ENCODE measurements at places on chromosomes 3 and 15.

DNA sequence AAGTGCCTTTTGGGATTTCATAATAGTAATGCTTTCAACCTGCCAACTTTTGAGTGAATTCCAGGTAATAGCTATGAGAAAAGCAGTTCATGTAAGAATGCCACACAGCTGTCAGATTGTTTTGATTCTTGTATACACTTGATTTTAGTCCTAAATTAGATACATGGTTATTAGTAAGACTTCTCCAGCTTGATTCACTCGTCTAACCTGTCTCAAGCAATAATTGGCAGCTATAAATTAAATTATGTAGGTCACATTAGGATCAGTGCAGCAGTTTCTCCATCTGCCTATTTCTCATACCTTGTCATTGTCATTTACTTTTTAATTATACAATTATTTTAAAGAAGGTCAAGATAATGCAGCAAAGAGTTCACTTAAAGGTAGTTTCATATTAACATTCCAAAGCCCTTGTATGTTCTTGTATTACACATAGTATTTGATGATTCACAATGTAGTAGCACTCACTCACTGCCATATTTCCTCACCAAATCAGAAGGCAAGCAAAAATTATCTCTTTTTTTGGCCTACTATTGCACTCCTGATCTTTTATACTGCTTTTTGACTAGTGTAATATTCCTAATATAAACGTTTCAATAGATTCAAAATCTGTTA is 10.9 kb upstream of the CRYBG3 start:
- no peak for DNase-seq

DNA sequence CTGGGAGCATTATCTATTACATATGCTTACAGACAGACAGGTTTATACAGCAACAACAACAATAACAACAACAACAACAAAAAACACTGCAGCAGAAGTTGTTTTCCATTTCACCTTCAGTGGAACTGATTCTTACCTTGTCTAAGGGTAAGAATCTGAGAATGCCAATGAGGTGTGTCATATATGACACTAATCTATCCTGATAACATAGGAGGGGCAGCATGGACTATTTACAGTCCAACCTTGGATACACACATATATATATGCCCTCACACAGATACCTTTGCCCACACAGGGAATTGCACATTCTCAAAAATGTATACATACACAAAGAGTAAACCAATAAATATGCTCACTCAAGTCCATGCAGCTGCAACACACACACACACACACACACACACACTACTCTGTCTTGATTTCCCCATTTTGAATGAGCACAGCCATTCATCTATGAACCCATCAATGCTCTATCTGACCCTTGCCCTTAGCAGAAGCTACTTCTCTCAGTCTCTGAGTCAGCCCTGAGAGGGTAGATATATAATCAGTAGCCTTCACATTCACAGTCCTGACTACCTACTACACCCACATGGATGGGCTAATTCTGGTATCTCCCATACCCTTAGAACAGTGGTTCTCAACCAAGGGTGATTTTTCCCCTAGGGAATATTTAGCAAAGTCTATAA is 9.7 kb upstream of the TRANK1 start:
- no peak for DNase-seq

DNA sequence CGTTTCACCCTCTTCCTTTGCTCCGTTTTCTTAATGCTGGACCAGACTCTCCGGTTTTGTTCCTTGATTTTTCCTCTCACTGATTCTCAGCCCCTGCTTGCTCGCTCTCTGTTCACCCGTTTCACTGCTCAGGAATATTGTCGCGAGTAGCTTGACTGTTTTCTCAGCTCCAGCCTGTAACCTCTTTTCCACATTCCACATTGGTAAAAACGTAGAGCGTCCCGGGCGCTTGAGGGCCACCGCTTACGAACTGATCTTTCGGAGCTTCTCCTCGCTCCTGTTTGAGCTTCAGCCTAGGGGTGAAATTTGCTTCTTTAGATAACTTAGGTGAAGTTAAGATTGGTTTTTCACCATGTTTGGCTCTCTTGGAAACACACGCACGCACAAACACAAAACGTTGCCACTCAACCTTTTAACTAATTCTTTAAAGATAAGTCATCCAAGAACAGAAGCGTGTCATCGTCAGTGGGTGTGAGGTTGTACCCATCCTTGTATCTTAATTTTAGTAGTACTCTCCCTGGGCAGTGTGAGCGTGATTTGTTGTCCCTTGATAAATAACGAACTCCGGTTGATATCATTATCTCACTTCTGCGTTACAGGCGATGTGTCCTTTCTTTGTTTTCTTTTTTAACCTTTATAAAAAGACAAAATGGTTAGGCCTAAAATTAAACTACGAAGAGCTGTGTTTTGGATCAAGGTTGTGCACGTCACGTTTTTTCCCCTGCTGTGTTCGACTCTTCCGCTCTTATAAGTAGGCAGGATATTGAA is 1.0 kb downstream of the PAK2 start:
- peak; percentile 41 for DNase-seq

GRCh38 chr3:184523825-184524615 is 37.6 kb upstream of the EPHB3 start:
- DNase-seq, result no peak

DNA sequence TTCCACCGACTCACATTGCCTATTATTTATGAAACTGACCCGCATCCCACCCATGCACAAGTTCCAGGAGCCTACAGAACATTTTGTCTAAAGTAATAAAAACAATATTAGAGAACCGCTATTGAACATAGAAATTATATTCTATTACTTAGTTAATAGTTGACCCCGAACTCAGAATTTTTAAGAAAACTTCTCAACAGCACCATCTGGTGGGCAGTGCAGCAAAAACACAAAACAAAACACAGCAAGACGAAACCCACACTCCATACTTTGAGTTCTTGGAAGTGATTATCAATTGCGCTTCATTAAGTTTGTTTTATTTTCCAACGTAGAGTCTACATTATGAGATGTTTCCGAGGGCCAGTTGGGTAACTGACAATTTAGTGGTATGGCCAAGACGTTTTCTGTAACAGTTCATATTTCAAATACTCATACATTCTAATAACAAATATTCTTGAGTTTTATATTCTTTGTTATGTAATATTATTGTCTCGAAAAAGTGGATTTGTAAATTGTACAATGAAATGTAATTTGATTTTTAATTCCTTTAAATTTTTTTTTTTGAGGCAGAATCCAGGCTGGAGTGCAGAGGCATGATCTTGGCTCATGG is 24.0 kb upstream of the C3orf70 start:
- DNase-seq, result no peak

DNA sequence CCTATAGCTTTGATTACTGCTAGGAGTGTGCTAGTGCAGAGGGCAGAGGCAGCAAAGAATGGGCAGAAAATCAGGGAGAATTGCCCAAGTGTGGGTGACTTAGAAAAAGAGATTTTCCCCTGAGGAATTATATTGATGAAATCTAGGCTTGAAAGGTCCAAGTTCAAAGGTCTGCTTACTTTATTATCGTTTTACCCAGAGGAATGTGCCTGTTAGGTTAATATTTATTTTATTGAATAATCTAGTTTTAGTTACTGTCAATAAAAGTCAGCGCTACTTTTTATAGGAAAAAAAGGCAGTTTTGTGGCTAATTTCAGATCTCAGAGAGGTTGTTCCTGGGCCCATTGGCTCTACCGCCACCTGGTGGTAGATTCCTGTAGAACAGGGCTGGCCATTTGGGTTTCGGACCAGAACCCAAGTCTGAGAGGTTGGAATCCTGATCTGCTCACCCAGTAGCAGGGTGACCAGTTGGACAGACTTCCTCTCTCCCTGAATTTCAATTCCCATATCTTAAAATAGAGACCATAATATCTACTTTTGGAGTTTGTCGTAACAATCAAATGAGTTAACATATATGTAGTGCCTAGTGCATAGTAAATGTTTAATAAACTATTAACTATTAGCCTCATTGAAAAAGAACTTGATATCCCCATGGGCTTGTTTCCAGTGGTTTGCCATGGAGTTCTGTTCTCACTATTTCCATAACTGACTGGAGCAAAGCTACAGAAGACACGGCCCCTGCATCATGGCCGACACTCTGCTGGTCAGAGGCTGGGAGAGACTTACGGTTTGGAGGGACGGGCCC is 62.7 kb upstream of the ZNF148 start:
- DNase-seq, result no peak

GRCh38 chr3:13539671-13540070 is 9.3 kb upstream of the FBLN2 start:
- DNase-seq, result no peak

DNA sequence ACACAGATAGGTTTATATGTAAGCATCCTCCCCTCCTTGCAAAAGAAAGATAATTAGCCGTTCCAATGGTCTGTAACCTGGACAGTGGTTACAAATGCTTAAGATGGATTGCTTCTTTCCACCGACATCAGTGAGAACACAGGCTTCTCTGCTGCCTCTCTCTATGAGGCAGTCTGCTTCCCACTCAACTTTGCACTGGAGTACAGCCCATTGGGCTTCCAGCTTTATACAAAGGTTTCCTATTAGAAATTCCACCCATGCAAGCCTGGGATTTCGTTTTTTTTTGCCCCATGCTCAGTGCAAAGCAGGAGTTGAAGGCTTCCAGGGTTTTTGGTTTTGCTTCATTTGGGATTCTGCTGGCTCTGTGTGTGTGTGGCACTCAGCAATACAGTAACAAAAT is 47.3 kb upstream of the C3orf22 start:
- no peak for DNase-seq

DNA sequence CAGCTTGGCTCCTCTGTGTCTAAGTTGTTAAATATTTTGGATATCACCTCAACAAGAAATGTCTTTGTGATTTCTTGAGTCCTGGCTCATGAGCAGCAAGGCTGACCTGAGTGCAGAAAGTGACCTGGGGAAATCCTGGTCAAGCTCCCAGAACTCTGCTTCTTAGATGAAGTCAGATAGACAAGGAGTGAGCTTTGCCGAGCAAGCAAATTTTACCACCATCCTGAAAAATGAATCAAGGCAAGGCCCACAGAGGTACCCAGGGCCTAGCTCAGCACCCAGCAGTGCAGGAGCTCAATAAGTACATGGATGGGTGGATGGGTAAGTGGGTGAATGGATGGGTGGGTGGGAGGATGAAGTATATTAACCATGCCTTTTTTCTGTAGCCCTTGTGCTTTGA is 291.8 kb downstream of the UACA start:
- DNase-seq, result no peak

GRCh38 chr3:43874731-43875130 is 184.0 kb downstream of the ABHD5 start:
- DNase-seq, result no peak

DNA sequence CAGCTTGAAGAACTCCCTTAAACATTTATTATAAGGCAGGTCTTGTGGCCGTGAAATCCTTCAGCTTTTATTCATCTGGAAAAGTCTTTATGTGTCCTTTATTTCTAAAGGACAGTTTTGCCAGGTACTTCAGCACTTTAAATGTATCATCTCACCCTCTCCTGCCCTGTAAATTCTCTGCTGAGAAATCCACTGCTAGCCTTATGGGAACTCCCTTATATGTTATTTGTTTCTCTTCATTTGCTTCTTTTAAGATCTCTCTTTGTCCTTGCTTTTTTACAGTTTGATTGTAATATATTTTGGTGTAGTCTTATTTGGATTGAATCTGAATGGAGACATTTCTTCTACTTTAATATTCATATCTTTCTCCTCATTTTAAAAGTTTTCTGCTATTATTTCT is 86.7 kb upstream of the RBMS3 start:
- DNase-seq, result no peak

- DNase-seq, result no peak
Measured at GRCh38 chr3:177468331-177468730, 271.0 kb upstream of the TBL1XR1 start.

- DNase-seq, result no peak
Measured at GRCh38 chr15:100877551-100877950, 2.1 kb upstream of the ALDH1A3 start.

DNA sequence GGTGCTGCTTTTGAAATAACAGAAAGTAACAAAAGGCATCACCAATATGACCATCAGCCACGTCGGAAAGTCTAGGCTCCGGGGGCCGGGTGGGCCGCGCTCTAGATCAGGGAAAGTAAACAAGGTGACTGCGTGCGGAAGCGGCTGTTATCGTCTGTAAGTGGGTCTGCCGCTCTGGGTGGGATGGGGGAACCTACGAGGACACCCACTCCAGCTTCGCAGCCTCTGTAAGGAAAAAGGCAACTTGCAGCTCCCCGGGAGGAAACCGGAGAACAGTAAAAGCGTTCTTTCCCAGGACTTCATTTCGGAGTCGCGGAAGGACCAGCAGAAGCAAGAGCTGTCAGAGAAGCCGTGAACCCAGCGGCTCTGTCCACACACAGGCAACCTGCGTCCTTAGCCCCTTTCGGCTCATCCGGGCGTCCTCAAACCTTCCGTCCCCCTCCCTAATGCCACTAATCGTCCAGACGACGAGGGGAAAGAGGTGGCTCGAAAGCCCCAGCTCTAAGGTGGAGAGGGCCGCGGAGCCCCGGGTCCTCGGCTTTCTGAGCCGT is 461 bp downstream of the XRN1 start:
- no peak for DNase-seq

DNA sequence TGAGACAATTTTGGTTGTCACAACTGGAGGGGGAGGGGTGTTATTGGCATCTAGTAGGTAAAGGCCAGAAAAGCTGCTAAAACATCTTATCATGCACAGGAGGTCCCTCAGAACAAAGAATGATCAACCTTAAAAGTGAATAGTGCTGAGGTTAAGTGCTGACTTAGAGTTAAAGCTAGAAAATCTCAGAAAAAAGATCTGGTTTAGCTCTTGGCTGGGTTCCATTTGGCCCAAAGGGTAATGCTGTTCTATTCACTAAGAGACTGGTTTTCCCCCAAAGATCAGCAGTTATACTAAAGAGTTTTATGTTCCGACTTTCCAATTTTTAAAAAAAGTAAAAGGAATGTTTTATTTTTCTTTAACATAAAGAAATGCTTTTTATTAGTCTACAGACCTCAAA is 15.6 kb downstream of the DCBLD2 start:
- peak; percentile 15 for DNase-seq

Data from DMS79 (cell line).